Cardiac septum (tissue), 1 donor: ENCODE measurements at places on chromosomes 2 and 18. TPM values are rescaled to one million over a fixed set of nuclear protein-coding genes. Genes with fewer than 3 reads are reported as not detected.

TMEM200C gene
- 1.0 TPM for total RNA-seq

NT5DC4 gene
- total RNA-seq, result not detected

PRSS56 gene
- not detected for total RNA-seq

SLC9A2 gene
- total RNA-seq, result 0.08 TPM

ZBTB14 gene
- 8.1 TPM for total RNA-seq

HNMT gene
- 11.8 TPM for total RNA-seq

SLC14A1 gene
- 12.4 TPM for total RNA-seq

POMC gene
- 3.1 TPM for total RNA-seq

DNA sequence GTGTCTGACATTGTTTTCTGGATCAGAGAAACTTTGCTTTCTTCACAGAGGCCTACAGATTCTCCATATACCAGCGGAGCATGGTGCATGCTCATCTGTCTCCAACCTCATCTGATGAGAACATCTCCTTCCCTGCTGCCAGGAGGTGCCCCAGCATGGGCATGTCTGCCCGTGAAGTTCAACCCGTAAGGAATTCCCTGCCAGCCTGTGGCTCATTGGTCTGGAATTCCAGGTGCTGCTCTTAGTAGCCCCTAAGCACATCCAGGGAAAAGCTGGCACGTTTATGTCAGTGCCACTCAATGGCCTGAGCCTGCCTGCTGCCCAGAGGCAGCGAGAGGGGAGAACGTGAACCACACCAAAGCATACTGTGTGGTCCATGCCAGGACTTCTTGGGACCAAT lies 1.7 kb upstream of the SP100 start:
- DNase-seq, result no peak

GRCh38 chr2:64204703-64205102 lies 60.5 kb upstream of the PELI1 start:
- DNase-seq, result no peak

DNA sequence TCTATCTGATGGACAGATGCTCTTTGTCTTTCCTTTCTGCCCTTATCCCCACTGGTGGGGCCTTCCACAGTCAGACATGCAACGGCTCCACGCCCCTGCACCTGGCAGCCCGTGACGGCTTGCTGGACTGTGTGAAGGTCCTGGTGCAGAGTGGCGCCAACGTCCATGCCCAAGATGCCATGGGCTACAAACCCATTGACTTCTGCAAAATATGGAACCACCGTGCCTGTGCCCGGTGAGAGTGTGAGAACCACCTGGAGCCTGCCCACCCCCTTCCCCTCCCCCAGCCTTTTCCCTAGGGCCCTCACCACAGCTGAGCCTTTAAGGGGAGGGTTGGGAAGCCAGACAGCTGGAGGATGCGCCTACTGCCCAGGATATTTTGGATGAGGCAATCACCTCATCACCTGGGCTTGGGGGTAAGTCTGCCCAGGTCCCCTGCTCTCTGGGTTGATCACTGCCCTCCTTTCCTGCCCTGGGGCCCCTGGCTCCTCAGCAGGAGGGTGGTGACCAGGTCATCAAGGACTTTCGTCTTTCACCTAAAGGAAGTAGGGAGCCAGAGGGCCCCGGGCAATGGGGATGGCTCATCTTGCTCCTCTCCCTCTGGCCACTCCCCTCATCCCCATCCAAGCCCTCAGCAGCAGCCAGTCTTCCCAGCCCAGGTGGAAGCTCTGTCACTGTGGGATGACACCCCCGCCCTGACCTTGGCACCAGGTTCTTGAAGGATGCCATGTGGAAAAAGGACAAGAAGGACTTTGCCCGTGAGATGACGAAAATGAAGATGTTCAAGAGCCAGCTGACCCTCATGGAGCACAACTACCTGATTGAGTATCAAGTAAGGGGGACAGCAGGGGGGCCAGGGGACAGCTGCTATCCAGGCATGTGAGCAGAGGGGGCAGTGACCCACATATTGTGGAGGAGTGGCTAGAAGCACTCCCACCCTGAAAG lies 3.7 kb downstream of the ANKRD53 start:
- peak; percentile 68 for DNase-seq

DNA sequence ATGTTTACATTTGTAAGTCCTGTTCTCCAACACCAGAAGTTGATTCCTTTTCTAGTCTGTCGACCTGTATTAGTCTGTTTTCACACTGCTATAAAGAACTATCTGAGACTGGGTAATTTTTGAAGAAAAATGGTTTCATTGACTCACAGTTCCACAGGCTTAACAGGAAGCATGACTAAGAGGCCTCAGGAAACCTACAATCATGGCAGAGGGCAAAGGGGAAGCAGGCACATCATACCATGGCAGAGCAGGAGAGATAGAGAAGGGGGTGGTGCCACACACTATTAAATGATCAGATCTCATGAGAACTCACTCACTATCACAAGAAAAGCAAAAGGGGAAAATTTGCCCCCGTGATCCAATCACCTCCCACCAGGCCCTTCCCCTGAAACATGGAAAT lies 112.8 kb upstream of the MAP3K20 start:
- DNase-seq, result no peak

DNA sequence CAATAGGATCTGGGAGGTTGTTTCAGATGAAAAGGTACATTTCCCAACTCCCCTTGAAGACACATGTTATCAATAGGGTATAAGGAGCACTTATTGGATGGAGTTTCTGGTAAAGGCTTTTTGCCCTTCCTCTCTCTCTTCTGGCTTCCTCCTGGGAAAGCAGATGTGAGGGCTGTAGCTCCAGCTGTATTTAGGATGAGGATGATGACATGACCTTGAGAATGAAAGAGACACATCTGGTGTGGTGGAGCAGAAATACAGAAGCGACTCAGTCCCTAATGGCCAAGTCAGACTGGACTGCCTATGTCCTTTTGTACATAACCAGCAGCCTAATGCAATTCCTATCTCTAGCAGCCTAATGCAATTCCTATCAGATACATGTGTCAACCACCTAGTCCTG lies 100.9 kb upstream of the NXPH2 start:
- no peak for DNase-seq

- DNase-seq, result no peak
Measured at GRCh38 chr18:11502368-11502767, 107.0 kb upstream of the SLC35G4 start.

GRCh38 chr2:38254796-38255195 lies 122.3 kb downstream of the ATL2 start:
- DNase-seq, result no peak

- no peak for DNase-seq
Measured at GRCh38 chr2:106563195-106563594, 76.0 kb downstream of the CD8B2 start.

GRCh38 chr2:148167855-148168254 lies 147.0 kb downstream of the MBD5 start:
- DNase-seq, result no peak

DNA sequence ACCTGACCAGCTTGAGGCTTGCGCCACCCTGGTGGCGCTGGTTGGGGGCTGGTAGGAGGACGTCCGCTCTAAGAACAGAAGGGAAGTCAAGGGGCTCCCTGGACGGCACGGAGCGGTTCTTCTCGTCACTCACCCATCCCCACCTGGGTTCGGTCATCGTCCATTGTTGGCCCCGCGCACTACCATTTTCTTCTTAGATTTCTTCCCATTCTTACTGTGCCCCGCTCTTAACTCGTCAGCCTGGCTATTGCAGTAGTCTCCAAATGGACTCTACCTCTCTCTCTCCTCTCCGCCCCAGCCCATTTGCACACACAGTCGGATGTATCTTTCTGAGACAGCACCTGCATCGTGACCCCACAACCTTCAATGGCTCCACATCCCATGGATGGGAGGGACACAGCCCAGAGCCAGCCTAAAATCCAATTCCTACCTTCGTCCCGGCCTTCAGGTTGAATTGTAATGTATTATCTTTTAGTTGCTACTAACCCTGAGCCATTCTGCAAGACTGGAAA lies 814 bp upstream of the RAB1A start:
- no peak for DNase-seq

- no peak for DNase-seq
Measured at GRCh38 chr2:239871481-239872435, 153.4 kb downstream of the NDUFA10 start.

DNA sequence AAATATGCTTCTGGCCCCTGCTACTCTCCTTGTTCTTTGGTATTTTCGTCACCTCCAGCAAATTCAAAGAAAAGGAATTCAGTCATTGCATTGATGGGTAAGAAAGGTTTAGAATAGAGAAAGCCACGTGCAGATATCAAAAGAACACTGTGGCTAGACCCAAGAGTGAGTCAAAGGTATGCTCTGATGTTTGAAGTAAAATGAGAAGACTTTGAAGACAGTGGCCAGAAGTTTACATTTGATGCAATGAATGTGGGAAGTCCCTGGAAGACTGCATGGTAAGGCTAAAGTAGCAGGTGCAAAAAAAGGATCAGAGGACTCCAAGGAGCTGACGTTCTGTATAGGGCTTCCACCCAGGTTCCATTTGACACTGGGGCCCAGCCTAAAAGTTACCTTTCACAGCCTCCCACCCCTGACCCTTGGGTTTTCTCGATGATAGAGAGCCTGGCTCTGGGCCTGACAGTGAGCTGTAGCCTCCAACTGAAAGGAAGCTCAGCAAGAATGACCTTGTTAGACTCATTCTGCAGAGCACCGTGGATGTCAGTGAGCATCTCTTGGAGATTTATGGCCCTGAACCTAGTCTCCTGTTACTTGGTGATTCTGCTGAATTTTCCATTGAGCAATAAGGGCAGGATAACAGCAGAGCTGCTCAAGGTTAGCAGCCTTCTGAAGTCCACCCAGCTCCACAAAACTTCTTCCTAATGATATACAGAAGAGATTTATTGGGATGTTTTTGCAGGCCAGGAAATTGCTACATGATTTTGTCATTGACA lies 223.7 kb upstream of the RBBP8 start:
- DNase-seq, result no peak
